ENCODE measurements at places on chromosomes 16 and 17.

DNA sequence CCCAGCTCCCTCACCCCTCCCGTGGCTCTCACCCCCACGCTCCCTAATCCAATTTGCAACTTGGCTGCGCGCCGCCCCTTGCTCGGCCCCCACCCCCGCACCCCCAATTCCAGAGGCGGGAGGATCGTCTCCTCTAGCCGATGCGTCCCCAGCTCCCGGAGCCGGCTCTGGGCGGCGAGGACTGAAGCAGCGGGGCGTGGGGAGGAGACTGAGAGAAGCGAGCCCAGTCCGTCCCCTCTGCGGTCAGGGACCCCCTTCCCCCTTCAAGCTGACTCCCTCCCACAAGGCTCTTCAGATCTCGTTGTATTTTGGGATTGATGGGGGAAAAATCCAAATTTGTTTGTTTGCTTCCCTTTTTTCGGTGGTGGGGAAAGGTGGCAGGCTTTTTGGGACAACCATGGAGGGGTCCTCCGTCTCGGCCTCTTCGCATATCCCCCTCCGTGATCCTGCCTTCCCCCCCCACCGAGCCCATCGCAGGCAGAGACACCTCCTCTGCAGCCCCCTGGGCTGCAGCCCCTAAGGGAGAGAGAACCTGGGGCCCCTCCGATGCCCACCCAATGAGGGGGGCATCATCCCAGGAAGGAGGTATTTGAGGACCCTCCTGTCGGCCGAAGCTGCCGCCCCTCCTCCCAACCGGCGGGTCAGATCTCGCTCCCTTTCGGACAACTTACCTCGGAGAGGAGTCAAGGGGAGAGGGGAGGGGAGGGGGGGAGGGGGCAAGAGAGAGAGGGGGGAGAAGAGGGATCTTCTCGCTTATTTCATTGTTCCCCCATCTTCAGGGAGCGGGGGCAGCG is 466 bp downstream of the NEUROD2 start:
- DNase-seq = no peak

GRCh38 chr17:65539630-65540266 is 21.7 kb downstream of the AXIN2 start:
- no peak for DNase-seq

DNA sequence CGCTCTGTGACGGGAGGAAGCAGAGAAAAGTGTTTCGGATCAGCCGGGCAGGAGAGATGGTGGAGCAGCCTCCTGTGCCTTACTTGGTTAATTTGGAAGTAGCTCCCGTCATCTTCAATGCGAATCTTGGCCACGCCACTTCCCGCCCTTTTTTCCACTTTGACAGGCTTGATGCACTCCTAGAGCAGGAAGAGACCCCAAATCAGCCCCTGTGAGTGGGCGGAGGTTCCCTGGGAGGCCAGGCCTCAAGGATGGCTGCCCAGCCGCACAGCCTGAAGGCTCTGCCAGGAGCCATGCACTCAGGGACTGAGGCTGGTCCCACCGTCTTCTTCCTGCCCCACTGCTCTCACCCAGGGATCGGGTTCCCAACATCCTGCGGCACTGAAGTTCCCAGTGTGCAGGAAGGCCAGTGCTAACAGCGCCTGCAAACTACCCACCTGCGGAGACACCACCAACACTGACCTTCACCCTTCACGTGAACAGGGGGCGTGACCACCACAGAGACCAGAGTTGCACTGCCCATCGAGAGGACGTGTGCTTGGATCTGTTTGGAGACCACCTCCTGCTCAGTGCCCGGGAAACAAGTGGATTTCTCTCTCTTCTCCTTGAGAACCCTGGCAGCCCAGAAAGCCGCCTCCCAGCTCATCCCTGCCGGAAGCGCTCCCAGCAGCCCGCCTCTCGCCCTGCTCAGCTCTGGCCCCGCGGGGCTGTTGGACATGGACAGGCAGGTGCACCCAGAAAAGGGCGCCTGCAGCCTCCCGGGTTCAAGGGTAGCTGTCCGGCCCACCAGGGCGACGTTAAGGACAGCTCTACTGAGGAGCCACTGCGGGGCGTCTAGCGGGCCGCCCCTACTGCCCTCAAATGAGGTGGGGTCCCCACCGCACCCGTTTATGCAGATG is 988 bp downstream of the CIAO3 start:
- DNase-seq = no peak

DNA sequence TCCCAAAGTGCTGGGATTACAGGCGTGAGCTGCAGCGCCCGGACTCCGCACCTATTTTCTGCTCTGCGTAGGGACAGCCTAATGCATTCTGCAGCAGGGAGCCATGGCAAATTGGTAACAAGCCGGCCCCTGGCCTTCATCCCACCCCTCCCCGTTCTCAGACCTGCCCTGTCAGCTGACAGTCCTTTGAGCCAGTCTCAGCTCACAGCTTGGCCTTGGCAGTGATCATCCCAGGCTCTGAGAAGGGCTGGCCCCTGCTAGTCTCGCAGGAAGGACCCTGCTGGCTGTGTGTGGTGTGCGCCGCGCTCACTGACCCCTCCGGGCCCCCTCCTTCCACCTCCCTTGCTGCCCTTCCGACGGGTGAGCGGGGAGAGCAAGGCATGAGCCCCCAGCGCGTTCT is 10.3 kb upstream of the NPTX1 start:
- no peak for DNase-seq

DNA sequence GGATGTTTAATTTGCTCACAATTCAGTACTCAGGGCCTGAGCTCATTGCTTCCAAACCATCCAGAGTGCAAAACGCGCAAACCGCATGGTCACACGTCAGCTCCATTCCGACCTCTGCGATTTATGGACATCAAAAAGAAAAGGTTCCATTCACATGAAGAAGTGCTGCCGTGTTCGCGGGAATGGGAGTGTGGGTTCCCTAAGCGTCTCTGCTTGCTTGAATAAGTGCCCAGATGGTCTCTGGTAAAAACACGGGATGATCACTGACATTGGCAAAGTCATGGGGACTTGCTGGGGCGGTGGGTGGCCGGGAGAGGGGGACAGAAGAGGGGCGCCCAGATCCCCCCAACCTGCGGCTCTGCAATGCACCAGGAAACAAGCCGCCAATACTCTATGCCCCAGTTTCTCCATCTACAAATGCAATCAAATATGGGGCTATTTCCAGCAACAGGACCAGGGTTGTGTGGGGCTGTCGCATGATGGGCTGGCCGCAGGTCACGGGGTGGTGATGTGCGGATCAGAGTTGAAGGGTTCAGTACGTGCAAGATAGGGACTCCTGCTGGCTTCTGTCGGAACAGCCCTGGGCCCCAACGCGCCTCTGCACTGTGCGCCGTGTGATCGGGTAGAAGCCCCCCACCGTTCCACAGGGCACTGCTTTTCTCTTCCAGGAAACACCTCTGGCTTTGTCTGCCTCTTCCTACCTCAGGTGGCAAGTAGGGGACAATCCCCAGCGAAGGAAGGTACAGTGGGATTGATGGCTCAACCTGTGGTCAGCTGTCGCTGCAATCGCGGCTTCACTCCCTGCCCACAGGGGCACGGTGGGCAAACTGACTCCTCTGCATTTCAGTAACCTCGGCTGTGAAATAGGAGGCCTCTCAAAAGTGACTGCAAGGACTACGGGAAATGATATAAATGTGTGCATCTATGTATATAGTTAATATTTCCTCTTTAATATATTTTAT is 11.2 kb downstream of the FOXF1 start:
- no peak for DNase-seq

GRCh38 chr16:1978476-1979120 is 2.7 kb downstream of the NOXO1 start:
- DNase-seq = no peak

GRCh38 chr17:82216301-82217119 is 3.9 kb upstream of the CCDC57 start:
- no peak for DNase-seq

- DNase-seq = no peak
Measured at GRCh38 chr17:57490111-57490845, 234.0 kb downstream of the MSI2 start.

DNA sequence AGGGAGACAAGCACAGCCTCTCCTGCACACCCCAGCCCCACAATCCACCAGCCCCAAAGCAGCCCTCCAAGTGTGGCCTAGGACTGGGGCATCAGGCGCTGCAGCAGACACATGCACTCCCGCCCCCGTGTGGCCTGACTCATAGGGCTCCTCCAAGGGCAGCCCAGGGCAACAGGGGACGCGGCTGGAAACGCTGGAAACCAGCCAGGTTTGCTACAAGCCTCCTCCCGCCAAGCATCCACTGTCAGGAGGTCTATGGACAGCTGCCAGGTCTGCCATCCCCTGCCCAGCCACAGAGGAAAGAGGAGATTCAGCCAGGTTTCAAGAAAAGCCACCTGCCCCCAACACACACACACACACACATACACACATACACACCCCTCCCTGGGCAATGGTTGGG is 25.8 kb downstream of the SRCIN1 start:
- DNase-seq = no peak

DNA sequence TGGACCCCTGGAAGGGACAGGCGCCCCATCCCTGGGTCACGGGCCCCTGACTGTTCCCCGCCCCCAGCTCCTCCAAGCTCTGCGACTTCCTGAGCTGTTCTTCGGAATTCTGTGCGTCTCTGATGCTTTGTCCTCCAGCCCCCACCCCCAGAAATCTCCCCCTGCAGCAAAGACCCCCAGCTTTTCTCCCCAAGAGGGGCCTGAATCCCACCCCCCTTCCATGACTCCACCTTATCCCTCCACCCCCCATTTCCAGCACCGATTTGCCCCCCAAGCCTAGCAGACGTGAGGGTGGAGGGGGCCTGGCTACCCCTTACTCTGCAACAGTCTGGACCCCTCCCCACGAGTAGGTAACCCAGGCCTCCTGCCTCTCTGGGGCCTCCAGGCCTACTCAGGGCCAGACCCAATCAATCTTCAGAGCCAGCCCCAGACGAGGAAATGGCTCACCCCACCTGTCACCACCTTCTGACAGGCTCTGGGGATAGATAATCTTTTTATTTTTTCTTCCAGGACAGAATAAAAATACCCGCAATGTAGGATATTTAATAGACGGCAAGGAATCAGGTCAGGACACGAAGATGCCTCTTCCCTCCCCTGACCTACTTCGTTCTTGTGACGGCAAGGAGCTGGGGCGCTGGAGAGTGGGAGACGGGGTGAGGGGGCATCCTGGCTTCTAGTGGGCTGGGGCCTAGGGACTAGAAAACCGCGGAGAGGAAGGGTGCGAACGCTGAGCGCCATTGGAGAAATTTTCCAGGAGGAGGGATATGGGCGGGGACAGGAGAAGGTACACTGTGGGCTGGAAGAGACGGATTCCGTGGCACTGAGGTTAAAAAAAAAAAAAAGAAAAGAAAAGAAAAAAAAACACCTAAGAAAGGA is 744 bp upstream of the PLXDC1 start:
- no peak for DNase-seq

- DNase-seq = no peak
Measured at GRCh38 chr16:89219365-89219764, 1.9 kb downstream of the ZNF778 start.

DNA sequence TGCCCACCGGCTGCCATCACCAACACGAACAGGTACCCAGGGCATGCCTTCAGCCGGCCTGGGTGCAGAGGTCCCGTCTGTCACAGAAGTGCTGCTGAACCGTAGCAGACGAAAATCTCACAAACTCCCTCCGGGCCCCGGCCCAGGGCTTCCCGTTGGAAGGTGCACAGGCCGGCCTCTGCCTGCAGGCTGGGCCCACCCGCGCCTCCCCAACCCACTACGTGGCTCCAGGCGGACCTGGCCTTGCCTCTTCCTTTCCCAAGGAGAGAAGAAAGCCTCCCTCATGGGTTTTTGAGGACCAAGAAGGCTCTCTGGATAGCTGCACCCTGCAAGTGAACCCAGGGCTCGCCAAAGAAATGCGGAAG is 45.5 kb upstream of the PABPN1L start:
- no peak for DNase-seq

GRCh38 chr16:75780669-75781068 is 54.4 kb upstream of the CPHXL start:
- DNase-seq = no peak

- DNase-seq = no peak
Measured at GRCh38 chr16:21116148-21116693, 34.4 kb downstream of the DNAH3 start.

GRCh38 chr17:14334276-14334840 is 33.5 kb downstream of the HS3ST3B1 start:
- DNase-seq = no peak

DNA sequence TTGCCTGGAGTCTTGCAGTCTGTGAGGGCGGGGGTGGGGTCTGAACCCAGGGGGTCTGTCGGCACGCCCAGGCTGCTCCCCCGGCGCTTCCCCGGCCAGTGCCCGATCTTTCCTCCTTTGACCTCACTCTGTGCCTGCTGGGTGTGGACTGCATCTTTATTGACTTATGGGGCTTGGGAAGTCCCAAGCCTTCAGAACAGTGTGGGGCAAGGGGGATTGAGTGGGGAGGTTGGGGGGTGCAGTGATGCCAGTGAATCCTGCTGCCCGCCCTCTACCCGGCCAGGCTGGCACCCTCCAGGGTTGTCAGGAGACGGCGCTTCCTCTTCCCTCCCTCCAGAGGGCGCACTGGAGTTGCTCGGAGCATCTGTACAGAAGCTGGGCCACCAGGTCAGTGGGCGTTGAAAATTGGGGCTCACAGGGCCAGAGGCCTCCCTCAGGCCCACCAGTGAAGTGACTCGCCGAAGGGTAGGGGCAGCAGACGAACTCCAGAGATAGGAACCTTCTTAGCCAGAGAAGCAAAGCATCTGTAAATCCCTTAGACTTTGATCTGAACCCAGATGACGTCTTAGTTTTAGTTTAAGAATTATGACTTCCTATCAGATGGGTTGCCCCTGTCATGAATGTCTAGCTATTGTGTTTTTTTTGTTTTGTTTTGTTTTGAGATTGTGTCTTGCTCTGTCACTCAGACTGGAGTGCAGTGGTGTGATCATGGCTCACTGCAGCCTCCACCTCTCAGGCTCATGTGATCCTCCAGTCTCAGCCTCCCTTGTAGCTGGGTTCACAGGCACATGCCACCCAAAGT is 184.8 kb upstream of the CIBAR2 start:
- no peak for DNase-seq

GRCh38 chr17:42541041-42541833 is 5.2 kb downstream of the NAGLU start:
- no peak for DNase-seq

- DNase-seq = no peak
Measured at GRCh38 chr16:67162506-67163163, 1.9 kb upstream of the HSF4 start.

DNA sequence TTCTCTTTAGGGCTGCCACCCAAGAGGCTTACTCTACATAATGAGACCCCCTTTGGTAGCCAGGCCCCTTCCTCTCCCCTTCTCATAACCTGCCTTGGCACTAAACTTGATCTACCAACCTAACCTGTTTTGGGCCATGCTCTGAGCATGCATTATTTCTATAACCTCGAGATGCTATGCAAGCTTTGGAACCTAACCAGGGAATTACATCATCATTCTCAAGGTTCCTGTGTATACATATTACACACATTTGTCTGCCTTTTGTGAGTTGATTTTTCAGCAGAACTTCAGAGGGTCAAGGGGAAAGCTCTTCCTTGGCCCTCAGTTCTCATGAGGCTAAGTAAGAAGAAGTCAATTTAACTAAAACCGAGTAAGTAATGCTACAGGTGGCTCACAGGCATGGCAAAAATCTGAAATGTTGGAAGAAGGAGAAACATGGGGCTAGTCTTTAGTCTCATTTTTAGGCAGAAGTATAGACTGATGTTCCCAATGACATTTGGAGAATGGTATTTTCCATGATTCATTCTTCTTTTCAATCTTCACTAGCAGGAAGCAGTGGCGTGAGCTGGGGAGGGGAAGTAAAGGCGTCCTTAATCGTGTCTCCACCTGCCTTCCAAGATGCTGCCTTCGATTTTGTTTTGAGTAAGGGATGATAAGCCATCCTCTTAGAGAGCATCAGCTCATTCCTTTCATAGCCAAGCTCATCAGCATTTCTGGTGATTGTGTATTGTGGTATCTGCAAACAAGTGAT is 308.4 kb downstream of the ABCC12 start:
- DNase-seq = peak; percentile 83
